ENCODE measurements at places on chromosomes 5 and 9.

DNA sequence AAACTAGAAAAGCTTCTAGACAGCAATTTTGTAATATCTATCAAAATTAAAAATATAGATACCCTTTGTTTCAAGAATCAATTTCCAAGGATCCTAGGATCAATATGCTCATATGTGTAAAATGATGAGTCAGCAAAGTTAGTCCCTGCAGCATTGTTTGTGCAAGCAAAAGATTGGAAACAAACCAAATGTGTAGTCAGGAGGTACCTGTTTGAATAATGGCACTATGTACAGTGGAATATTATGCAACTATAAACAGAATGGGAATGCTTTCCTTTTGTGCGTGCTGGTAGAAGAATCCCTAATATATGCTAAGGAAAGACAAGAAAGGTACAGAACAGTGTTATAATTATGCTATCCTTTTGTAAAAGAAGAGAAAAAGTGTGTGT, 58.5 kb upstream of the PJA2 start:
- DNase-seq: no peak

GRCh38 chr9:33304362-33304761, 14.0 kb downstream of the NFX1 start:
- DNase-seq: no peak

DNA sequence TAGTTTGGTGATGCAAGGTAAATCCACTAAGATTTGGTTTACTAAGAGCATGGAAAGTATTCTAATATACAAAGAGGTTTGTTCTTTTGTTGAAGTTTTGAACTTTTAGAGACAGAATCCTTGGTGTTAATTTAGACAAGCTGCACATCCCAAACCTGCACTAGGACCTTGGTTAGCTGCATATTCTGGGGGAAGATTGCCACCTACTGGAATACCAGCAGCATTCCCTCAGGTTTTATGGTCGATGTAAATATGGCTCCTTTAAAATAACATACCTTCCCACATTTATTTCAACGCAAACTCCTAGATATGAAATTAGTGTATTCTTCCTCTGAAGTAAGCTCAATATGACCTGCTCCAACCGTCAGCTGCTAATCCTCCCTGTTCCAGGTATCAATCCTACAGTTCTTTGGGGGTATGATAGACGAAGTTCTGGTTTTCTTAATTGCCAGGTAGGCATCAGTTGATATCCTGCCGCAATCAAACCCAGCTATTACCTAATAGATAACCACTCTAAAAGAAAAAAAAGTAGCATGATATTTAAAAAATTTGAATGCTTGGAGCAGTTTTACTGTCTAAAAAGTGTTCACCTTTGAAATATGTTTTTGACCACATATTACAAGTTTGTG, 624.1 kb downstream of the ISL1 start:
- no peak for DNase-seq

DNA sequence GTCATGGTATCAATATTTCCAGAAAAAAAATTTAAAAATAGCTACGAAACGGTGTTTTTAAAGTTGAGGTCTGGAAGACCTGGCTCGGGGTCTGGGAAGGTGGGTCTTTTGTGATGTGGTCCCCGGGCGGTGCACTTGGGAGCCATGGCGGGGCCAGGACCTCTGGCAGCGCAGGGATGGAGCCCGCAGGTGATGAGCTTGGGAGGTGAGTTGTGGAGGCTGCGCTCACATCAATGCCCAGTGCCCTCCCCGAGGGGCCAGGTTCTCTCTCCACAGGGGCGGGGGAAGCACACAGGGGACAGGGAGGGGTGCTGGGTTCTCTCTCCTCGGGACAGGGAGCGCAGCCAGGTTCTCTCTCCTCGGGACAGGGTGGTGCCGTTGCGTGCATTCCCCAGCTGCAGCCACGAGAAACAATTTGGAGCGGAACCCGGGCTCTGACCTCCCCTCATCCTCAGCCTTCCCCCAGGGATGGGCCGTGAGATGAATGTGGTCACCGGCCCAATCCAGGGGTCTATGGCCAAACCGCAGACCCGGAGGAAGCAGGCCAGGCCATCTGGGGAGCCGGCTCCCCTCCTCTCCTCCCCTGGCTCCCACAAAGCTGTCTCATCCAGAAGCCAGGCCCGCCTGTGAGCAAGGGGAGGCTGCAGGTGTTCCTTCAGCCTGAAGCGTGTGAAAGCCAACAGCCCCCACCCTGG, 25.8 kb downstream of the DBH start:
- no peak for DNase-seq

GRCh38 chr5:14379739-14380497, 201.7 kb upstream of the OTULINL start:
- no peak for DNase-seq

GRCh38 chr5:157273131-157273556, 7.2 kb downstream of the CYFIP2 start:
- no peak for DNase-seq

DNA sequence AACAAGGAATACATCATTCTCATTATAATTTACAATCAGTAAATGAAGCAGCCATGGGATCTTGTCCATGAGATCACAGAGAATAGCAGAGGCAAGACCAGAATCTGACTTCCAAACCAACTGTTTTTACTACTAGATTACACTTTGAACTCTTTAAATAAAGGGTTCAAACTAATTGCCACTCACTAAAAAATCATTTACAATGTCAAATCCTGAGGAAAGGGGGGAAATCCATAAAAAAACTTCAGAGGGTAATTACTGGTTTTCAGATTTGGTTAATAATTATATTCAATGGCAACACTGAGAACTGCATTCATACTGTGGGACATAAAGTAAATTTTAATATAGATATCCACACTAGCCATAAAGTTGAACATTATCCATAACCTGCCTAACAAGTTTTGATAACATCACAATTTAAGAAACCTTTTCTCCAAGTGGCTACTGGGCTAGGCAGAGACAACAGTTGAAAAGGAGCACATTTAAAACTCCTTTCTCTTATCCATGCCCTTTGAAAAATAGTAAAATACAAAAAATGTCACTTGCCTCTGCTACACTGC, 15.9 kb downstream of the PLPP1 start:
- no peak for DNase-seq

GRCh38 chr5:72608926-72609325, 101.7 kb upstream of the ZNF366 start:
- DNase-seq: no peak

Data from fibroblast of skin of left biceps (primary cell).